Fibroblast of lung (primary cell): ENCODE measurements at places on chromosomes 6 and 20.
A peak's percentile ranks its signal among the peaks of the same experiment; 100 is the strongest.

- DNase-seq = no peak
Measured at GRCh38 chr6:136718476-136718875, 73.8 kb downstream of the MAP3K5 start.

DNA sequence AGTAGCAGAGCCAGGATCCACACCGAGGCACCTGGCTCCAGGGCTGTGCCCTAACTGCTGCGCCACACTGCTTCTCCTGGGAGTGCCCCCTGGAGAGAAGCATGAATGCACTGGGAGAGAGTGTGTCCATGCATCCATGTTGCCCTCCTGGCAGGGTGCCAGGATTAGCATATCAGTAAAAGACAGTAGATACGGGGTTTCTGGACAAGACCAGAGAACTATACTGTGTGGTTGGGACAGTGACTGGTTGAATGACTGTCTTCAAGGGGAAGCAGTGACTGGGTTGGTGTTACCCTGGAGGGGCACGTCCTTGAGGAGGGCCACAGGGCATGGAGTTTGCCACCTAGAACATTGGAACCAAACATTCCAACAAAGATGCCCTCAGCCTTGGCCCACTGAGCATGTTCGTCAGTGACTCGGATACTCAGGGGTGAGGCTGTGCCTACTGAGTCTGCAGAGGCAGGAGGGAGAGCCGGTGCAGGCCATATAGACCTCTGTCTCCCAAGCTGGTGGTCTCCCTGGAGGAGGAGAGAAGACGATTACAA is 288.8 kb downstream of the CDC5L start:
- DNase-seq = no peak

DNA sequence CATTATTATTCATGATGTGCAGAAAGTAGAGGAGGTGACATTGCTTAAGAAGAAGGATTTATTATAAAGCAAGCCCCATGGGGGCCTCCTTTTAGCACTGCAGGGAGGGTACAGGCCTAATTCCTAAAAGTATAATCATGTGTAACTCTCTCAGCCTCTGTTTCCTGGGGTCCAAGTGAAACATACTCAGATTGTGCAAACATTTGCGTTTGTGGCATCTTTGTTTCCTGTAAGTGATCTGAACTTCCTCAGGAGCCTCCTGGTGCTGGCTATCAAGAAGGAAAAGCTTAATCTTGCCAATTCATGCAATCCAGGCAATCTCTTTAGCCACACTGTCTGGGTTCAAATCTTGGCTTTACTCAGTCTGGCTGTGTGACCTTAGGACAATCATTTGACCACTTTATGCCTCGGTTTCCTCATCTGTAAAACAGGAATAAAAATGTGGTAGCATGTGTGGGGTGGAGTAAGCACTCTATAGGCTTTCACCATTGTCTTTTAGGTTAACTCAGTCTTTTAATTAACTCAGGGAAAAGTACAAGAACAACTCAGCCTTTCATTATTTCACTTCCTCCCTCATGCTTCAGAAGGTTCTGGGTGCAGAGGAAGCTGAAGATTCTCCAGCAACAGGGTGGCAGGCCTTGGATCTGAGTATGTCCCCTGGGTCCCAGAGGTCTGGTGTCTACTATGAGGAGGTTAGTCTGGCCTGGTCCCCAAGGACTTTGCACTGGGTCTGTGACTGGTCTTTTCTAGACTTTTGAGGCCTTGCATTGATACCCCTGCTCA is 831 bp upstream of the SIRPB2 start:
- no peak for DNase-seq

- no peak for DNase-seq
Measured at GRCh38 chr6:7048894-7049293, 58.9 kb upstream of the RREB1 start.

DNA sequence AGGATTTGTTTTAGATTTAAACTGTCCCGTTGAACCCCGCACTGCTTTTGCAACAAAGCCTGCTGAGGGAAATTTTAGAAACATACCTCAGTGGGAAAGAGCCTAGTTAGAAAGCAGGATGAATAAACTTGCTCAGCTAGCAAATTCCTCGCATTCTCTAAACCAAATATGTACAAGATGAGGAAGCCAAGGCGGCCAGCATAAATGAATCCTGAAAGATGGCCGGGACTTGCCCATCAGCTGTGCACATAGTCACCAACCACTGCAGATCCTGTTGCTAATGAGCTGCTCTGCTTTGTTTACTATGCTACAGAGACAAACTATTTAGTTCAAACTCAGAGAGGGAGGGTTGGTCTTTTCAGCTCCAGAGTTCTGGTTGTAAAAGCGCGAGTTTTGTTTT is 49.0 kb downstream of the TMEM170B start:
- peak; percentile 66 for DNase-seq

- no peak for DNase-seq
Measured at GRCh38 chr6:87287251-87287650, 35.1 kb upstream of the SMIM8 start.

DNA sequence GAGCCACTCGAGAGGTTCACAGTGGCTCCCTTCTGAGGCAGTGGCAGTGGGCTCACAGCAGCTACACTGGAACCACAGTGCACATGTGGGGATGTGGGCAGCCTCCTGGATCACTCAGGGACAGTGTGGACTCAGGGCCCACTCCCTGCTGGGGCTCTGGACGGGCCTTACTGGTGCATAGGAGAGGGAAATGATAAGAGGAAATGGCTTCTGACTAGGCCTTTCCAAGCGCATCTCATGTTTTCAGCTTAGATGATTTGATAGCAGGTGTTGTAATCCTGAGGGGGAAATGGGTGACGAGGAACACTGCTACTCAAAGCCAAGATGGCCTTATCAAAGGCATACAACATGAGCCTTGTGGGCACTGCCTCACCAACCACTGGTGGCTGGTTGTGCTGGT is 44.0 kb downstream of the PANK2 start:
- no peak for DNase-seq

- DNase-seq = no peak
Measured at GRCh38 chr6:79066828-79067227, 11.2 kb downstream of the PHIP start.

- DNase-seq = no peak
Measured at GRCh38 chr6:14787250-14787649, 458.6 kb upstream of the JARID2 start.

- peak; percentile 82 for DNase-seq
Measured at GRCh38 chr6:41942067-41942851, 651 bp upstream of the CCND3 start.

DNA sequence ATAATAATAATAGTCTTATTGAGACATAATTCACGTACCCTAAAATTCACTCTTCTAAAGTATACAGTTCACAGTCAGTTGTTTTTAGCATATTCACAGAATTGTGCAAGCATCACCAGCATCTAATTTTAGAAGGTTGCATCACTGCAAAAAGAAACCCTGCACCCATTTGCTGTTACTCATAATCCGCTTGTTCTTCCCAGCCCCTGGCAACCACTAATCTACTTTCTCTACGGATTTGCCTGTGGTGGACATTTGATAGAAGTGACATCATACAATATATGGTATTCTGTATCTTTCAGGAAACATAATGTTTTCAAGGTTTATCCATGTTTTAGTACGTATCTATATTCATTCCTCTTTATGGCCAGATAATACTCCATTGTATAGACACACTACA is 41.5 kb upstream of the FAM184A start:
- DNase-seq = peak; percentile 77

- DNase-seq = no peak
Measured at GRCh38 chr6:104459543-104459942, 400.2 kb downstream of the HACE1 start.

GRCh38 chr6:28474441-28475219 is 31.3 kb upstream of the ZSCAN23 start:
- DNase-seq = peak; percentile 94

DNA sequence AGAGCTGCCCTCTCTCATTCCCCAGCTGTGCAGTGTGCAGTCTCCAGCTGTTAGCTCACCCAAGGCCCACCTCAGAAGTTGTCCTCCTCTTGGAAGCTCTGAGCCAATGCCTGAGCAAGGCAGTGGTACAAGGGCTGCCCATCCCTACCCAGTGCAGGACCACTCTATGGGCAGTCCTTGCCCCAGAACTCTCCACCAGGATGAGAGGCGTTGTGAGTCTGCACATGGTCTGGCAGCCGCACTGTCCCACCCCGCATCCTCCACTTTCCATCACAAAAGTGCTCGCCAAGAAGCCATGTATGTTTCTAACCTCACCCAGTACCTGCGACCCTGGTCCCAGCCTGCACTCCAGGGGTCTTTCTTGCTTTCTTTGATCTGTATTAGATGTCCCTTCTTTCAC is 175.1 kb upstream of the PMEPA1 start:
- DNase-seq = no peak

GRCh38 chr6:98566126-98566525 is 268.2 kb upstream of the POU3F2 start:
- DNase-seq = no peak

DNA sequence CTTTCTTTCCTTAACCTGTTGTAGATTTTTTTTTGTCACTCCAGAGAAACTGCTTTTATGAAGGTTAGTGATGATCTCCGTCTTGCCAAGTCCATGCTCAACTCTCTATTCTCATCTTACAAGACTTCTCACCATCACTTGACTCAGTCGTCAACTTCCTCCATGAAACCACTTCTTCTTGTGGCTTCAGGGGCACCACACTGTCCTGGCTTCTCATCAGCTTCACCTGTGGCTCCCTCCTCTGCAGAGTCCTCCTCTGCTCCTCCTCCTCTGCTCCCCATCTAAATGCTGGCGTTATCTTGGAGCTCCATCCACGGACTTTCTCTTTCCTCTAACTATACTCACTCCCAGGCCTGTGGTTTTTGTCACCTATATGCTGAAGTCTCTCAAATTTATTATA is 187.5 kb downstream of the BACH2 start:
- no peak for DNase-seq

DNA sequence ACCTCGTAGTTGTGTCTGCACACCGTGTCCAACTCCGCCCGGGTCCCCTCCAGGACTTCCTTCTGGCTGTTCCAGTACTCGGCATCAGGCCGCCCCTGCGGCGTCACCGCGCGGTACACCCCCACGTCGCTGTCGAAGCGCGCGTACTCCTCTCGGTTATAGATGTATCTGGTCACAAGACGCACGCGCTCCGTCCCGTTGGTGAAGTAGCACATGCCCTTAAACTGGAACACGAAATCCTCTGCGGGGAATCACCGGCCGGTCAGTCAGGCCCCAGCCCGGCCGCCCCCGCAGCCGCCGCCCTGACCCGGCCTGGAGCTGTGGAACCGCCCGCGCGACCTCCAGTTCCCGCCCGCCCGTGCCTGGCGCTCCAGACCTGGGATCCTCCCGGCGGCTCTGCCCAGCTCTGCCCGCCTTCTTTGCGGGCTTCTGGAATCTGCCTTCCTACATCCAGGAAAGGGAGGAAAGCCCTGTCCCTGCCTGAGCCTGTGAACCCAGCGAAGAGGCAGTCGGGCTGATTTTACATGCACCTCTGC is 1.6 kb downstream of the HLA-DQB1 start:
- DNase-seq = no peak

GRCh38 chr6:30360139-30360538 is 15.2 kb downstream of the RPP21 start:
- DNase-seq = no peak

DNA sequence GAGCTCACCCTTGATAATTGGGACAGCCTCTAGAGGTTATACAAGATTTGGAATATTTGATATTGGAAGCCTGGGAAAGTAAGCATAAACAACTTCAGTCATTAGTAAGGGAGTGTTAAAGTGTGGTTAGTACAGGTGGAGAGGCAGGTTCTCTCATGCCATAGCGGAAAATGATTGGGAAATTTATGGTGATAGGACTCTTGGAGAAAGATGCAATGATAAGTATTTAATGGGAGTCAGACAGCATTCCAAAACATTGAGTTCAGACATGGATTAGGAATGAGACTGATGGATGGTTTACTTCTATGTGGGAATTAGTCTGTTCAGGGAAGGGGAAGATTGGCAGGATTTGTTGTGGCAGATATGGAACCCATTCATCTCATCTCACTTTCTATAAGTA is 152.7 kb downstream of the MCHR2 start:
- no peak for DNase-seq

- DNase-seq = no peak
Measured at GRCh38 chr20:11791316-11791715, 126.4 kb upstream of the BTBD3 start.

GRCh38 chr6:101980924-101981323 is 587.4 kb downstream of the GRIK2 start:
- DNase-seq = no peak

GRCh38 chr6:75748743-75749538 is at the start of gene MYO6:
TSS of gene MYO6 (plus strand) at chr6:75749239. CDS start at chr6:75817548, 68,309 bp downstream.
- DNase-seq = peak; percentile 56

GRCh38 chr20:36975099-36975818 is 23.8 kb upstream of the SAMHD1 start:
- DNase-seq = no peak

DNA sequence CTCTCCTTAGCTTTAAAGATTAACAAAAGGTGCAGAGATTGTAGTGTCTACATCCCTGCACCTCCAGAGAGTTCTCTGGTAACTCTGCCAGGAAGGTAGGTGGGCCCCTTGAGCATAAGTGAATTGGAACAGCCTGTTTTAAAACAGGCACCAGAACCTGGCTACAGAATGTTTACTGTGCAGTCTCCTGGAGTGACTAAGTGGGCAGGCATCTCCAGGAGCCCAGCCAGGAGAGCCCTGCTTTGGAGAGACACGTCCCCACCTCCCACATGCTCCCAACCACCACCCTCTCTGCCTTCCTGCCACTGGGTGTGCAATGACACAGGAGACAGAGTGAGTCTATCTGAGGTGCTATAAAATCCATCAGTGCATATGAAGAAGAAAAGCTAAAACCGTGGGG is 110.3 kb upstream of the EYA4 start:
- peak; percentile 84 for DNase-seq

DNA sequence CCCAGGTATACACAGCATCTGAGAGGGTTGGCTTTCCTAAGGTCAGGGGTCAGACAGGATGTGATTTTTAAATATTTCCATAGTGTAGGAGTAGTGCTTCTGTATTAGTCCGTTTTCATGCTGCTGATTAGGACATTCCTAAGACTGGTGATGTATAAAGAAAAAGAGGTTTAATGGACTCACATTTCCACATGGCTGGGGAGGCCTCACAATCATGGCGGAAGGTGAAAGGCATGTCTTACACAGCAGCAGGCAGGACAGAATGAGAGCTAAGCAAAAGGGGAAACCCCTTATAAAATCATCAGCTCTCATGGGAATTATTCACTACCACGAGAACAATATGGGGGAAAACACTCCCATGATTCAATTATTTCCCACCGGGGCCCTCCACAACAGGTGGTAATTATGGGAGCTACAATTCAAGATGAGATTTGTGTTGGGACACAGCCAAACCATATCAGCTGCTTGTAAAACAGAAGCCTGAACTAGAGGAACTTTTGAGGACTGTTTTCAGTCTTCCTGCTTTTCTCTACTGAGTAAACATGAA is 91.0 kb upstream of the MEI4 start:
- DNase-seq = no peak

GRCh38 chr6:111657146-111657545 is 51.5 kb upstream of the TRAF3IP2 start:
- DNase-seq = peak; percentile 75

- DNase-seq = peak; percentile 54
Measured at GRCh38 chr6:129936329-129937165, 75.4 kb upstream of the TMEM244 start.

DNA sequence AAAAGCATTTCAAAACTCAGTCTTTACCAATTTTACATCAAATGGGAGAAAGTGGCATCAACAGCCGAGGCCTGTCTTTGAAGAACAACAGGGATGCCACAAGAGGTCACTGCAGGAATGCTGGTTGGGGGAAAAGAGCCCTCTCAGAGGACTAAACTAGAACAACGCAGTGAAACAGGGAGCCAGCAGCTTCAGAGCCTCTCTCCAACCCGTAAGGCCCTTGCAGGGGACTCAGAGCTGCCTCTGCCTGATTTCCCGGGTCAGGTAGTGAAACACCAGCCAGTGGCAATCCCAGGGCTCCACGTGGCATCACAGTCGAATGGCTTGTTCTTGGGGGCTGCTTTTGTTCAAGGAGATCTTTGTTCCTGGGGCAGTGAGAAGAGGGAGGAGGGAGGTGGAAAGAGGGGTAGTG is 55.0 kb upstream of the KCNK16 start:
- peak; percentile 81 for DNase-seq
